ENCODE measurements at places on chromosomes 7 and 10.

- no peak for DNase-seq
Observed at GRCh38 chr7:134618756-134619530, 27.7 kb upstream of the BPGM start.

DNA sequence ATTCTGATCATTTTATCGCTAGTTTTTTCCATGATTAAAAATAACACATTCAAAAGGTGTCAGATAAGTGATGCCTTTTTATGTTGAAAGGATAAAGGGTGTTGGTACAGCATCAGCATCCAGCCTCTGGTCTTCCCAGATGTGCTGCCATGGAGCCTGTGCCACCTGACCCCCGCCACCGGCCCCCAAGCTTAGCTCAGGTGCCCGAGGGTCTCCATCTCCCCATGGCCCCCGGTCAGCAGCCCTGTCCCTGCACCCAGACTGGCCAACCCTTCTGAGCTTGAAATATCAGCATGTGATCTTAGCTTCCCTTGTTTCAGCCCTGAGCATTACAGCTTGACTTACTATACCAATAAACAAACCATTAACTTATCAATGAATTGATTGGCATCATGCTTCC, 24.6 kb downstream of the PFKP start:
- no peak for DNase-seq

DNA sequence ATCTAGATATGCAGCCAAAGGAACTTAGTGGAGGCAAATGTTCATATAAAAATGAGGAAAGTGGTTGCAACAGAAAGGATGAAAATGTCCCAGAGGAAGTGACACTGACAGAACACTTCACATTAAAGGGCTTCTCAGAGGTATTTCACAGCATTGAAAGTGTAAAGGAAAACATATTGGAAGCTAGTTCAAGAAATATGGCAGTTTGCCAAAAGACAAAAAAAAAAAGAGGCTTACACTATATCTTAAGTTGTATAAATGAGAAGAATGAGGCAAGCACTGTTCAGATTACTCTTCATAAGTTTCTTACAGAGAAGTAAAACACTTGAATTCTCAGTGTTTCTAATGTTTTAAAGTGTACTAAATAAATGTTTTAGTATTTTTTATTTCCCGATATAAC, 20.1 kb downstream of the RUNDC3B start:
- no peak for DNase-seq

DNA sequence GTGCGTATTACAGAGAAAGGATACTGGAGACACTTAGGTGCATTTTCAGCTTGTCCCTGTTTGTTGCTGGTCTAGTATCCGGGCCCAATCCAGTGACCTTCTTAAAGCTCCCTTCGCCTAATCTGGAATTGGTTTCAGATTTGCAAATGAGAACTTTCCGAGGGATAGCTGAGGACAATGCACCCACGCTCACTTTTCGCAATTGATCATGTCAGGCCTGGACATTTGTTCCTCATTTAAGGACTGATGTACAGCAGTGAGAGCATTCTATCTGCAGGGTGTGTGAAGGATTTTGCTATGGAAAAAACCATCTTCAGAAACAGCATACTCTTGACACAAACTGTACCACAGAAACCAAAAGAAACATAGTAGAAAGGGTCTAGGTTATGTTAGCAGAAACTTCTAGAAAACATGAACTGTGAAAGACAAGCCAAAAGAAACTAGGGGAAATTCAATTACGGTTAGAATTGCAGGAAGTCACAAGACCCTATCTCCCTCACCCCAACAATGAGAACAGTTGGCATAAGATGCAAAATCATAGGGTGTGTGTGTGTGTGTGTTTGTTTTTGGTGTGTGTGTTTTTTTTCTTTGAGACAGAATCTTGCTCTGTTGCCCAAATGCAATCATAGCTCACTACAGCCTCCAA, 331.1 kb downstream of the CALN1 start:
- DNase-seq, result no peak

DNA sequence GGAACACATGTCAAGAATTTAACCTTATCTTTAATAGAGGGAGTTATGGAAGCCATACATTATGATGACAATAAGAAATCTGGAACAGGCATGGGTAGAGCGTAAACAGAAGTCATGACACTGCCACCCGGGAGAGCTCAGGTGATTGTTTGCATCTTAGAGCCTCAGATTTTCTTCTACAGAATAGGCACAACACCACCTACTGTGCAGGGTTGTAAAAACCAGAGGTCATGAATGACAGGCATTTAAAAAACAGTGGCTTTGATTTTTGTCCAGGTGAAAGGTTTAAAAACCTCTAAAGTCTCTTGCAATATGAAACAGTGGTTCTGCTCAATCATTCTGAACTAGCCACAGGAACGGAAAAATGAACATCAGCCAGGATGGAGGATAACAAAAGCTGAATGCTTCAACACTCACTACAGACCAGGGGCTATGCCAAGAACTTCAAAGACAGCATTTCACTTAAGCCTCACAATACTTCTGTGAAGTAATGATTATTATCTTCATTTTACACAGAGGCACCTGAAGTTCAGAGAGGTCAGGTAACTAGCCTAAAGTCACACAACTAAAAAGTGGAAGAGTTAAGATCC, 123.8 kb downstream of the SLC25A13 start:
- DNase-seq, result no peak

- DNase-seq, result no peak
Observed at GRCh38 chr10:124155781-124156435, 62.5 kb upstream of the CHST15 start.

DNA sequence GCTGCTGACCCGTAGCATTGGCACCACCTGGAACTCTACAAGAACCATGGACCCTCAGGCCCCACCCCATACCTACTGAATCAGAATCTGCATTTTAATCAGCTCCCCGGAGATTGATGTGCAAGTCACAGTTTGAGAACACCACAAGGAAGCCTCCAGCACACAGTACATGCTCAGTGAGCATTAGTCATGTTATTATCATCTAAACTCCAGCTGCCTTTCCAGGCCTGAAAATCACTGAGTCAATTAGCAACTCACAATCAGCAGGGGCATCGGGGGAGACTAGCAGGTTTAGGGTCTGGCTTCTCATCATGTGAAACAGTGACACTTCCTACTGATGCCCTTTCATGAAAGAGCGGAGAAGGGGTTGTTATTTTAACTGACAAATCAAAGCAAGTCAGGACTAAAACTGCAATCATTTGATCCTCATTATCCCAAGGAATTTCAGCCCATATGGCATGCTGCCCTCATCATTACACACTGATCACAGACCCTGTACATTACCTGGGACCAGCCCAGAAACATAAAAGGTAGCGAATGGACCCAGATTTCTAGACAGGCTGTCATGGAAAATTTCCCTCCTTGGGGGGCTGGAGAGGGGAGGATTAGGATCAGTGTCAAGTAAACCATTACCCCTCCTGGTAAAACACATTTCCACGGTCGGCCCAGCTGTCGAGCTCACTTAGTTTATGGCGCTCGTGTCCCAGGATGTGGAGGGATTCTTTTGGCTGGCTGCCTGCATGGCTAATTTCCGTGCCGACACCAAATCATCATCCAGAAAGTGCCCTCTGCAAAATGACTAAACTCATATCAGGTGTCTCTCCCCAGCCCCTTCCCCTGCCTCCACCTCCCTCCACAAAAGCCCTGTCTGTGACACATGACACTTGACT, 122.8 kb downstream of the PRLHR start:
- no peak for DNase-seq

- DNase-seq, result no peak
Observed at GRCh38 chr7:7122701-7123281, 59.6 kb upstream of the C1GALT1 start.

DNA sequence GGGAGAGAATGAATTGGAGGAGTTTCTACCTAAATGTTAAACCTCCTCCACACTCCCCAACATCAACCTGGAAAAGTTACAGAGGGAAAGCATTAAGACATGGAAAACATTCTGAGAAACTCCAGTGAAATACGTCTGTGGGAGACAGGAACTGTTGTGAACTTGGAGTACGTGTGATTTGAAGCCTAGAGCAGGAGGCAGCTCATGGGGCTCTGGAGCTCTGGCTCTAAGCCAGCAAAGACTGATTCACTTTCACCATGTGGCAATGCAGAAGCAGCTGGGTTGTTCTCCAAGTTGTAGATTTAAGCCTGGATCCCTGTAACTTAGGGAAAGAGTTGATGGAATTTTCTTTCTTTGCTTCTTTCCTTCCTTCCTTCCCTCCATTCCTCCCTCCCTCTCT, 503.2 kb downstream of the NRG3 start:
- DNase-seq, result no peak

- DNase-seq, result no peak
Observed at GRCh38 chr7:141262101-141263090, 188.5 kb downstream of the TMEM178B start.

GRCh38 chr7:136018104-136018503, 40.9 kb upstream of the MTPN start:
- DNase-seq, result no peak

DNA sequence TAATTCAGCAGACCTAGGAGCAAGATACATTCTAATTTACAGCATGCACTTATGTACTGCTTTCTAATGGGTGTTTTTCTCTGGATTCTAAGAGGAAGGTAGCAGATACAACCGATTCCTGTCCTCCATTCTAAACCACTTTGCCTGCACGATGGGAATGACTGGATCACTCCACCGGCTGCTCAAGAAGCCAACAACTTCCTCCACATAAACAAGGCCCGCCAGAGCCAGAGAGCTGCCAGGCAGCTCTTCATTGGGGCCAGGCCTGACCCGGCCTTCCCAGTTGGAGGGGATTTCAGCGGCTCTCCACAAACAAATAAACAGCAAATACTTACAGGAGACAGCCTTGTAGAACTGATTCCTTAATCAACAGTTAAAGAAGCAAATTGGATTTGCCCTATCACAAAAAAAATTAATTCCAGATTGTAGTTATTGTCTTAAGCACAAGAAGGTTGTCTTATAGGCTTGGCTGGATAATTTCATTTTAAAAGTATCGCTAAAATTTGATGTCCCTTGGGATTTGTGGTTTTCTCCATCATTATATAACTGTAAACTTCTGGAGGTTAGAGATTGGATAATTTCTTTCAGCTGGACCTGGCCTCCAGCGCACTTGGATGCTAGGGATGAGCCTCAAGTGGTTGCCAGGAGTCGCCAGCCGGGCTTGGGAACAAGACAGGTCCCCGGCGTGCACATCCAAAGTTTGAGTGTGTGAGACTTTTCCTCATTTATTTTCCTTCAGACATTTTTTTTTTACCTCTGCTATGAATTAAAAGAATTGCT, 20.9 kb downstream of the EBF3 start:
- no peak for DNase-seq

GRCh38 chr10:71547312-71547711, 150.6 kb downstream of the CDH23 start:
- peak; percentile 57 for DNase-seq

DNA sequence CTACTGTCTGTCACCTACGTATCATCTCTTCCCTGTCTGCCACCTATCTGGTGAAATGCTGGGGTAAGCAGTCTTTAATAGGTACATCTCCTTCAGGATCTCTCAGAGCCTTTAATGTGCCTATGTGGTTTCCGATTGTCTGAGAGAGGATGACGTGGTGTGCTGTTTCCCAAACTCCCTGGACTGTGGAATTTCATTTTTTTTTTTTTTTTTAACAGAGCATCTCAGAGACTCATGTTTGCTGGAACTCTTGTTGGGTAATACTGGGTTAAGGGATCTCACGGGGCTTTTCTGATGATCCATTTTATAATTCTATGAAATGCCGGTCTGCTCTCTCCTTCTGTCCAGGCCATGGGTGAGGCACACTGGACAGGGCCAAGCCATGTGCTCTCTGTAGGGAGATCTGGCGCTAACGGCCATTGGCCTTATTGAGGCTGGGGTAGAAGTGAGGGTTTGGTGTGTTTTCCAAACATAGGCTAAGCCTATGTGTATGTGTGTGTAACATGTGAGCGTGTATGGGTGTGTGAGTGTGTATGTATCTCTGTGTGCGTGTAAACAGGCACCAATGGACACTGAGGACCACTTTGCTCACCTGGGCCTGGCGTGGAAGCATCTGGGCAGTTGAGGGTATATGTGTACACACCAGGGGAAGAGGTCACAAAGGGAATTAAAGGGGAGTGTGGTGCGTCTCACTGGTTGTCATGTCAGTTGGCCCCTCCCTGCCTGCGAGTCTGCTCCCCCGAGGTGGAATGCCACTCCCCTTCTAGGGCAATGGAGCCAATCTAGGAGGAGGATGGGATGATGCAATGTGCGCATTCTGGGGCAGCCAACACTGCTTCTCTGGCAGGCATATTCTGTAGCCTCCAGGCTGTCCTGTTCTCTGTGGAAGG, 7.8 kb downstream of the ADRA2A start:
- no peak for DNase-seq

DNA sequence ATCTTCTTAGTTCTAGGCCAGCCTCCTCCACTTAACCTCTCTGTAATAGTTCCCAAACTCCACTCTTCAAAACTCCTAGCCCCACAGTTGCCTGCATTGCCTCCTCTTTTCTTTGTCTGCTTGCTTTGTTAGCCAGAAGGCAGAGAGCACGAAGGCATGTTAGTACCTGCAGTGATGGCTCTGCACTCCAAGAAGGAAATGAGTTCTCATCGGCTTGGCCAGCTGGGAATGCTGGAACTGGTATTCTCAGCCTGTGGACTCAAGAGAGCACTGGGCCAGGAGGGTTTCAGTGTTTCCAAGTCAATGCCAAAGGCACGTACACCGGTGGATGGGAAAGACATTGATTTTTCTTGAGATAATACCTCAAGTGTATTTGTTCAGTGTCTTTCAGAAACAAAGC, 66.3 kb upstream of the HABP2 start:
- no peak for DNase-seq

GRCh38 chr10:5599613-5600520, 66.5 kb downstream of the ASB13 start:
- DNase-seq, result no peak
